ENCODE measurements at places on chromosomes 4 and X.

DNA sequence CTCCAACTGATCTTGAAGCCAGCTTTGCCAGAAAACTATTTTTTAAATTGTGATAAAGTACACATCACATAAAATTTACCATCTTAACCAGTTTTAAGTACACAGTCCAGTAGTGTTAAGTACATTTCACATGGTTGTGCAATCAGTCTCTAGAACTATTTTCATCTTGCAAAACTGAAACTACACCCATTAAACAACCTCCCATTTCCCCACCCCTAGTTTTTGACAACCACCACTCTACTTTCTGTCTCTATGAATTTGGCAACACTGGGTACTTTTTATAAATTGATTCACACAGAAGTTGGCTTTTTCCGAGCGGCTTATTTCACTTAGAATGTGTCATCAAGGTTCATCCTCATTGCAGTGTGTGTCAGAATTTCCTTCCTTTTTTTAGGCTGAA is 31.0 kb downstream of the TRPC5 start:
- no peak for DNase-seq

DNA sequence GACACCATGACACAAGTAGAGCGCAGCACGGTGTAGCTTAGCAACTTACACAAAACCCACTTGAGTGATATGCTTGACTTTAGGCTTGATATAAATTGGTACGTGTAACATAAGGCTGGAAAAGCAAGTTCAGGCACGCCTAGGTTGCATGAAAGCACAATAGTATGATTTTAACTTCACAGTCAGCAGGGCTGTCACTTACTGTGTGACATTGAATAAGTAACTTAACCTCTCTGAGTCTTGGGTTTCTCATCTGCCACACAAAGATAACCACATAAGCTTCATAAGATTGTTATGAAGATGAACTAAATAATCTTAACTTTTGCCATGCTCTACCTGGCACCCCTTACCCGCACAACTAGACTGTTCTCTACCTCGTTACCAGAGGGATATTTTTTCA is 9.5 kb downstream of the SRD5A3 start:
- DNase-seq: no peak

- DNase-seq: peak; percentile 32
Observed at GRCh38 chrX:153925739-153926551, at the start of gene ARHGAP4. ARHGAP4 (minus strand) TSS chrX:153926264; CDS start chrX:153926202, 62 bp downstream.

- no peak for DNase-seq
Observed at GRCh38 chr4:41325901-41326300, 69.2 kb downstream of the UCHL1 start.

GRCh38 chrX:153372949-153373348 is 28.2 kb downstream of the PNMA6E start:
- no peak for DNase-seq

DNA sequence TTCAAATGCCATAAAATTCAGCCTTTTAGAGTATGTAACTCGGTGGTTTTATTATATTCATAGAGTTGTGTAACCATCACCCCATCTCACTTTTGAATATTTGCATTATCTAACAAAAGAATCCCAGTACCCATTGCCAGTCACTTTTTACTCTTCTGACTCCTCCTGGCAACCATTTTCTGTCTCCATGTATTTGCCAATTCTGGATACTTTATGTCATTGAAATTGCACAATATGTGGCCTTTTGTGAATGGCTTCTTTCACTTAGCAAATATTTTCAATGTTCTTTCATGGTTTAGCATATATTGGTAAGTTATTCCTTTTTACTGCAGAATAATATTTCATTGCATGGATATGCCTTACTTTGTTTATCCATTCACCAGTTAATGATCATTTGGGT is 79.9 kb downstream of the SLIT2 start:
- DNase-seq: no peak

GRCh38 chr4:103719830-103720207 is at the start of gene TACR3:
TACR3 (minus strand) TSS chr4:103719985; CDS start chr4:103719675, 310 bp downstream.
- no peak for DNase-seq

- DNase-seq: no peak
Observed at GRCh38 chr4:83269256-83269655, 15.3 kb downstream of the COQ2 start.

DNA sequence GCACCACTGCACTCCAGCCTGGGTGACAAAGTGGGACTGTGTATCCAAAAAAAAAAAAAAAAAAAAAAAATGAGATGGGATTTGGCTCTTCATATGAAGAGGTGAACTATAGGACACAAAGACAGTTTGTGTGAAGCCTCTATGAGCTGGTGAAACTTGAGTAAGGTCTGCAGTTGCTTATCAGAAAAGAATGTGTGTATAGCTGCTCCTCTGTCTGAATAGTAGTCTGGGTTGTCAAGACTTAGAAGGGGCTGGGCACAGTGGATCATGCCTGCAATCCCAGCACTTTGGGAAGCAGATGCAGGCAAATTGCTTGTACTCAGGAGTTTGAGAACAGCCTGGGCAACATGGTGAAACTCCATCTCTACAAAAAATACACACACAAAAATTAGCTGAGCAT is 82.8 kb downstream of the ARSF start:
- DNase-seq: no peak

GRCh38 chr4:79489506-79489905 is 81.5 kb upstream of the GK2 start:
- no peak for DNase-seq

GRCh38 chrX:94435799-94436198 is 761.8 kb downstream of the FAM133A start:
- DNase-seq: no peak

DNA sequence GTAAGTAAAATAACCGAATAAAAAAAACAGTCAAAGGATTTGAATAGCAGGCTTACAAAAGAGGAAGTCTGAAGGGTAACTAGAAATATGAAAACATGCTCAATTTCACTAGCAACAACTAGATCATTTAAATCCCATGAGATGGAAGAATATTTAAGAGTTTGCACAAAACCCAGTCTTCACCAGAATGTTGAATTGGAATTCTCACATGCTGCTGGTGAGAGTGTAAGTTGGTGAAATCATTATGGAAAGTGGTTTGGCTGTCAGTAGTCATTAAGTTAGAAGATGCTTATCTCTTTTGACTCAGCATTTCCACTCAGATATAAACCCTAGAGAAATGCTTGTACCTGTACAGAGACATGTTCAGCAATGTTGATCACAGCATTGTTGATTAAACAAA is 110.1 kb downstream of the PGRMC2 start:
- no peak for DNase-seq

DNA sequence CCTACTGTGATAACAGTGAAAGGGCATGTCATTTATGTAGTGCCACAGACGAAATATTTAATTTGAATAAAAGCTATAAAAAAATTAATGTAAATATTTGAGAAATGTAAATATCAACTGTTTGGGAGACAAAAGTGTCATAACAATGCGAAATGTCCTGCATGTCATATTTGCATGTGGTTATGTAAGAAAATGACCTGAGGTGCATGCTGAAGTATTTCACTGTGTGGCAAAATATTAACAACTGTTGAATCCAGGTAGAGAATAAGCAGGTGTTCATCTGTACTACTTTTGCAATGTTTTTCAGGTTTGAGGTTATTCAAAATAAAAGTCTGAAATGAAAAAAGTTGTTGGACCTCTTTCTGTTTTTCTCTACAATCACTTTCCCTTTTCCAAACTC is 30.9 kb downstream of the PROM1 start:
- DNase-seq: no peak

All from T-helper 9 cell (primary cell).